Adipose tissue (tissue), 3 donors: ENCODE measurements at places on chromosomes 13 and 19. TPM values are rescaled to one million over a fixed set of nuclear protein-coding genes. Genes with fewer than 3 reads are reported as not detected.

Gene SLC6A16
- 1.6 TPM for polyA plus RNA-seq

Gene TICAM1
- 16.3 TPM for polyA plus RNA-seq

Gene ACER1
- 0.04 TPM for polyA plus RNA-seq

Gene MRPS12
- polyA plus RNA-seq = 28.2 TPM

Gene ZNF610
- polyA plus RNA-seq = 0.93 TPM

Gene KCNJ14
- polyA plus RNA-seq = 0.11 TPM

Gene RCBTB1
- 4.9 TPM for polyA plus RNA-seq

Gene NXNL1
- polyA plus RNA-seq = 0.07 TPM

Gene FCER2
- 0.22 TPM for polyA plus RNA-seq

Gene SYCN
- 939 TPM for polyA plus RNA-seq

Gene SLAIN1
- polyA plus RNA-seq = 5.3 TPM
